ENCODE measurements at places on chromosomes 2 and 18. TPM values are rescaled to one million over a fixed set of nuclear protein-coding genes. Genes with fewer than 3 reads are reported as not detected.

The FSIP2 gene
- total RNA-seq: 0.14 TPM

The SLC4A5 gene
- 4.4 TPM for total RNA-seq

The ATOH8 gene
- total RNA-seq: not detected

The UCN gene
- 7.6 TPM for total RNA-seq

The COL4A4 gene
- total RNA-seq: 0.16 TPM

The CHST9 gene
- total RNA-seq: not detected

The FRZB gene
- total RNA-seq: not detected

The NHEJ1 gene
- total RNA-seq: 19.8 TPM

The LRATD1 gene
- not detected for total RNA-seq

The GRB14 gene
- total RNA-seq: not detected

The DNER gene
- total RNA-seq: not detected

The SLC40A1 gene
- 5.0 TPM for total RNA-seq

The ZBTB7C gene
- not detected for total RNA-seq

The UGT1A3 gene
- not detected for total RNA-seq

Data from activated T-cell treated with anti-CD3 and anti-CD28 coated beads, Interleukin-2, amount 50 U/mL, for 72 hours (primary cell).